Coronary artery (tissue), 2 donors: ENCODE measurements at places on chromosomes 5 and 9.

DNA sequence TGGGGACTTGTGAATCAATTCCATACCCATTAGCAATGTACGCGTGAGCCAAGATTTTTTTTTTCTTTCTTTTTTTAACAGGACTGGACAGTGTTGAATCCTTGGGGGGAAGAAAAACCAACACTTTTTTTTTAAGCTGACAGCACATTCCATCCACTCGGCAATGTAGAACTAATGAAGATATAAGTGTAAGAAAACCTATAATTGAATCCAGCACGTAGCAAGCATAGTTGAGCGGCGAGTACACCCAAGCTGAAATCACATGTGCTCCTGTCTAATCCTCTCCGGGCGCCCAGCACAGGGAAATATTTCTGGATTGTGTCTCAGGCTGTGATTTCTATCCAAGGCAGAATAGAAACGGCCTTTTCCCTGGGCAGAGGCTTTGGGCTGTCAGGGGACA lies 118.2 kb downstream of the BOD1 start:
- no peak for DNase-seq

DNA sequence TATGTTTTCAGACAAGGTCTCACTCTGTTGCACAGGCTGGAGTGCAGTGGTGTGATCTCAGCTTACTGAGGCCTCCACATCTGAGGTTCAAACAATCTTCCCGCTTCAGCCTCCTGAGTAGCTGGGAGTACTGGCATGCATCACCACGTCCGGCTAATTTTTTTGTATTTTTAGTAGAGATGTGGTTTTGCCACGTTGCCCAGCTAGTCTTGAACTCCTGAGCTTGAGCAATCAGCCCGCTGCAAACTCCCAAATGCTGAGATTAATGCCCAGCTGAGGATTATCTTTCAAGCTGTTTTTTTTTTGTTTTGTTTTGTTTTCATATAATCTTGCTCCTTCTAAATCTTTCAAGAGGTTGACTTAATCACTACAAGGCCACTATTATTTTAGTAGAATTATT lies 47.3 kb upstream of the SLC28A3 start:
- DNase-seq, result no peak

- DNase-seq, result no peak
Observed at GRCh38 chr5:111076091-111076490, 4.6 kb downstream of the TSLP start.

DNA sequence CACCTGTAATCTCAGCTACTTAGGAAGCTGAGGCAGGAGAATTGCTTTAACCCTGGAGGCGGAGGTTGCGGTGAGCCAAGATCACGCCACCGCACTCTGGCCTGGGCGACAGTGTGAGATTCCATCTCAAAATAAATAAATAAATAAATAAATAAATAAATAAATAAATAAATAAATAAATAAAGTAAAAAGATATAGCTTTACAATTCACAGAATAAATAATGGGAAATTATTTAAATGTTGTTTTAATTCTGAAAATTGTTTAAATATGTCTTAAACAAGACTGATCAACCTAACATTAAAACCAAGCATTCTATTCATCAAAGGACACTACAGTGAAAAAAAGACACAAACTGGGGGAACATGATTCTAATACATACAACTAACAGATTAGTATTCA lies 357.1 kb downstream of the CTNND2 start:
- no peak for DNase-seq

DNA sequence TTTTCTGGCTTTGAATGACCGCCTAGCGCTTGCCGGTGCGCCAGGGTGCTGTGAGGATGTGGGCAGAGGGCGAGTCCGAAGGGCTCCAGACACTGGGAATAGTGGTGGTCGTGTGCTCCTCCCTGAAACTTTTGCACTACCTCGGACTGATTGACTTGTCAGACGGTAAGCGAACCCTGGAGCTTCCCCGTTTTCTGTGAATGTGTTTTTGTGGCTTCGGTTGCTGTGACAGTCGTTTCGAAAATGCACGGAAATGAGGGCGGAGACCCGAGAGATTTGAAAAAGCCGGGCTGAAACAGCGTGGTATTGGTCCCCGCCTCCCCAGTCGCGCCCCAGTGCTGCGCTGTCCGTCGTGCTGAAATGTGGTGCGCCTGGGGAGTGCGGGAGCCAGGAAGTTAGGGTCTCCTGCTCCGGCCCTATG lies 102.5 kb upstream of the GABRP start:
- DNase-seq, result no peak

DNA sequence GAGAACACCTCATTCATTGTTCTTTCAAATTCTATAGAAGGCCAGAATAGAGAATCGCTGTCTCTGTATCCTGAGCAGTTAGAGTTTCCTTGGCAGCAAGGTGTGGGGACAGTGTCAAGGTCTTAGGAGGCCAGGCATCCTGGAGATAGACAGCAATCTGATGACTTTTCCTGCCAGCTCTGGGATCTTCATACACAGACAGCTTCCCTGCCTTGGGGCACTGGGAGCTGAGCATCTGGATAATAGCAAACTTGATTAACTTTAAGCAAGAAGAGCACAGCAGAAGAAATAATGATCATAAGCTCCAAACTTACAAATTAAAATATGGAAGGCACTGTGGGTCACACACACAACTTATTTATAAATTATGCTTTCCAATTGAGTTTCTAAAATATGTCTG lies 86.1 kb upstream of the STK32A start:
- no peak for DNase-seq

DNA sequence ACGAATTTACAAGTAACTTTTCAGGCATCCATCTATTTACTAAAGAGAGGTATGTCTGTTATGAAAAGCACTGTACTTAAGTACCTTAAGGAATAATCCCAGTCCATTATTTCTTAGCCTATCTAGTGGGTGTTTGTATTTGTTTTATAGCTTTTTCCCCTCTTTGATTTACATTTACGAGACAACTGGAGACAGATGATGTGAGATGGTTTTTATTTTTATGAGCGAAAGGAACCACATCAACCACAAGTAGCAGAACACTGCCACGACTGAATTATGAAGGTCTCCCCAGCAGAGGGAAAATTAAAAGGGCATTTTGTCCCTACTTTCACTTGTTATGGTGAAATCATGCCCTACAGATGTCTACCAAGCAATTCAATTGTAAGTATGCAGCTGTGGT lies 357.8 kb downstream of the NFIB start:
- DNase-seq, result no peak

GRCh38 chr5:10272053-10272874 lies 22.2 kb downstream of the CCT5 start:
- peak; percentile 36 for DNase-seq

GRCh38 chr9:108322326-108323098 lies 533.3 kb downstream of the ACTL7B start:
- no peak for DNase-seq

GRCh38 chr5:41286165-41286564 lies 72.8 kb upstream of the C6 start:
- no peak for DNase-seq

DNA sequence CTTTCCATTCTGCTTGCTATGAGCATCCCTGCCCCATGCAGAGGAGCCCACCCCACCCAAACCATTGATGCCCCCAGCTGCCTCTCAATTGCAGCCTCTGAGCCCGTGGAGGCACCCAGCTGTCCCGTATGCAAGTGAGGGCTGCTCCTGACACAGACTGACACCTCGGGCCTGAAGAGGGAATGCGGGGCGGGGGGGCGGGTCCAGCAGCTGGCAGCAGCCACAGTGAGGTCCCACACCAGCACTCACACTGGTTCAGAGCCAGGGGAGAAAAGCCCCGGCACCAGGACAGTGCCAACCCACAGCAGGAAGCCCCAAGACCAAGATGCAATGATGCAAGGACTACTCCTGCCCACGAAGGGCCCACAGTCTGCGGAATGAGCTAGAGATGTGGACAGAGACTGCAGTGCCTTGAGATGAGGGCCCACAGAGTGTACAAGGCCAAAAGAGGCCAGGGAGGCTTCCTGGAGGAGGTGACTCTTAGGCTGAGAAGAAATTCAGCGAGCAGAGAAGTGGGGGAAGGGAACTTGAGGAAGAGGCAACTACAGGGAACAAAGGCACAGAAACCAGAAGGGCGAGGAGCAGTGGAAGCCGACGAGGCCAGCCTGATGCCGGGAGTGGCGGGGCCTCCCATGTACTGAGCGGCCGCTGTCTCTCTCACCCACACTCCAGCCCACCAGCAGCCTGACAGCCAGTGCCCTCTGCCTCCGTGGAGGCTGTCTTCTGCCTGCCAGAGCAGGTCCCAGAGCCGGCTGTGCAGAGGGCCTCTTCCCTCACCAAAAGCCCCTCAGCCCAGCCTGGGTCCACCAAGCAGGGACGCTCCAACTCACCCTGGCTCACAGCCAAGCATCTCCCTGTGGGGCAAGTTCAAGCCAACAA lies 9.2 kb downstream of the EEIG1 start:
- DNase-seq, result peak; percentile 71

DNA sequence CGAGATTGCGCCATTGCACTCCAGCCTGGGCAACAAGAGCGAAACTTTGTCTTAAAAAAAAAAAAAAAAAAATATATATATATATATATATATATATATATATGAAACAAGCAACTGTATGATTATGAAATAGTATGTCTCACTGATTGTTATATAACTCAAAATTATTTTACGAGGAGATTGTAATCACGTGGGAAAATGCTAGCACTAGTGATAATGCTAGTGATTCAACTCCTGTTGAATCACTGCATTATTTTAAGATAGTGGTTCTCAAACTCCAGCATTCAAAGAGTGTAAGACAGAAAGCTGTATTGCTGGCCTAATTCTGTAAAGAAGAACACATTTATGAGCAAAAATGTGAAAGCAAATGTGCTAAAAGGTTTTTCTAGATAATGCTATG lies 12.4 kb upstream of the PTPN3 start:
- DNase-seq, result no peak

- no peak for DNase-seq
Observed at GRCh38 chr9:77462066-77462465, 186.1 kb downstream of the GNA14 start.

GRCh38 chr5:43411495-43411894 lies 696 bp downstream of the CCL28 start:
- no peak for DNase-seq

GRCh38 chr9:130897848-130898551 lies 1.4 kb upstream of the QRFP start:
- DNase-seq, result no peak

DNA sequence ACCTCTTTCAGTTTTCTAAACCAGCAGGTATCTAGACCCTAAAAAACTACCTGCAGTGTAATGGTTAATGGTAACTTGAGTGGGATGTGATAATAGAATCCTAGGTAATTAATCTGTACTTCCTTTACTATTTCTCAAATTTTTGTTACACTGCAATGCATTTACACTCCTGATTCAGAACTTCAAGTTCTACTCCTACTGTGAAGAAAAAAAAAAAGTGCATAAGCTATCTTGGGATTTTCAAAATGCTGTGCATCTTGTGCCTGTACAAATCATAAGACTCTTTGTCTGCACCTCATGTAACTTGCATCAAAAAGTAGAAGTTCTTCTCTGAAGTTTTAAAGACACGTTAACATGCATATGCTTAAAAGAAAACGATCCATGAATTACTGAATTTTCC lies 554.1 kb downstream of the CETN3 start:
- DNase-seq, result no peak

GRCh38 chr5:160349249-160349934 lies 21.0 kb downstream of the C1QTNF2 start:
- no peak for DNase-seq

DNA sequence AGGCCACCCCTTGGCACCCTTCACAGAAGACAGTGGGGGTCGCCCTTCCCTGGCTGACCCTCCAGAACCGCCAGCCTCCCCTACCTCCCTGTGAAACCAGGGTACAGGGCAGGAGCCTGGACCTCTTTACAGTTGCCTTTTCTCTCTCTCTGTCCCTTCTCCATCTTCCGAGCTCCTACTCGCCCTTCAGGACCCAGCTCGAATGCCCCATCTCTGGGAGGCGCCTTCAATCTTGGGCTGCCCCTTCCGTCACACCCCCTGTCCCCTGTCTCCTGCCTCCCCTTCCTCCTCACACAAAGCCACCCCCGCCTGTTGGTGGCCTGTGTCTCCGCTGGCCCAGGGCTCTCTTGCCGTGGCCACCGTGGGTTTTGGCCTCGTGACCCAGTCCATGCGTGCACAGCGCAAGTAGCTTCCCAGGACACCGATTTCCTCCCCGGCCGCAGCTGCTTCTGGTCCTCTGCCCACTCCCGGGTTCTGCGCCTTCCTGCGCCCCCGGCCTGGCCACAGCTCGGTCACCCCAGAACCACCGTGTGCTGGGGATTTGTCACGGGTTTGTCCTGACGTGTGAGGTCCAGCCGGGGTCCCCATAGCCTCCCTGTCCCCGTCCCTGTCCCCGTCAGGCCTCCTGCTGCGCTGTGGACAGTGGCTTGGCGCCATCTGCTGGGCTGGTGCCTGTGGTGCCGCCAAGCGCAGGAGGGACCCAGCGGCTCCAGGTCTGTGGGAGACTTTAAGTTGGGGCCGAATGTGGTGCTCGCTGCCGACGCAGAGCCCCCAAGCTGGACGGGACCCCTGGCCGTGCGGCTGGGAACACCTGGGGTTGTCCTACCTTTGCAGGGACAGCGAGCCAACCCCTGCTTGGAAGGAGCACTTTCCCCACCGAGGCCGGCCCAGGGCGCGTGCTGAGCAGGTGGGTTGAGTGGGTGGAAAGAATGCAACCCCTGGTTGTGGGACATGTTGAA lies 4.0 kb upstream of the TMEM250 start:
- no peak for DNase-seq

- DNase-seq, result no peak
Observed at GRCh38 chr9:96376891-96377874, 6.3 kb downstream of the SLC35D2 start.

- no peak for DNase-seq
Observed at GRCh38 chr5:43190755-43191603, 1.0 kb upstream of the NIM1K start.

DNA sequence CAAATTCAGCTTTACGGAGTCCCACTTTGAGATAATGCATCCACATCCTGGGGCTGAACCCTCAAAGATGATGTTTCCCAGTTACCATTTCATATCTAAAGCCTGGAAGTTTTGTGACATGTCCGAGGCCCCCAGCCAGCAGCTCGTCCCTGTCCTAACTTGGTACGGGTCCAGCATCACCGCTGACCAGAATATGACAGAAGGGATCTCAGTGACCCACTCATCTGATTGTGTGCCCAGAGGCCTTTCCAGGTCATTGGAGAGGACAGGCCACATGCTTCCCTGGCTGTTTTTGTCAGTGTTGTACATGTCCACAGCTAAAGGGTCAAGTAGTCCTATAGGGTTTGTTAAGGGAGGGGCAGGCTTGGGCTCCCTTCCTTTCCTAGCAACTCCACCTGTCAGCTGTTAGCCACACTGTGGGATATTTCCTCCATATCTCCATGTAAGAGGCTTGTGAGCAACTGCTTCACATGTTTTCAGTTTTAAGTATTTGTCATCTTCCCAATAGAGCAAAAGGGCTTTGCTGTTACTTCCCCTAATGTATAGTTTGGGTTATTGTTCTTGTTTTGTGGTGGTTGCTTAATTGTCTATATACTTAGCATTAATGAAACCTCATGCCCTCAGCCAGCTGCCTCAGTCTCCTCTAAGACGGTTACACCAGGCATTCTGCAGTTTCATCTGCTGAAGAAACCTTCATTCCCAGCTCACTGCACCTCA lies 33.4 kb downstream of the SECISBP2 start:
- DNase-seq, result no peak

- no peak for DNase-seq
Observed at GRCh38 chr5:65121880-65122436, 353.2 kb downstream of the CWC27 start.

- no peak for DNase-seq
Observed at GRCh38 chr5:176420972-176421544, 4.7 kb upstream of the CLTB start.
